Hippocampal formation (tissue), 2 donors: ENCODE measurements at places on chromosomes 5 and 9.

DNA sequence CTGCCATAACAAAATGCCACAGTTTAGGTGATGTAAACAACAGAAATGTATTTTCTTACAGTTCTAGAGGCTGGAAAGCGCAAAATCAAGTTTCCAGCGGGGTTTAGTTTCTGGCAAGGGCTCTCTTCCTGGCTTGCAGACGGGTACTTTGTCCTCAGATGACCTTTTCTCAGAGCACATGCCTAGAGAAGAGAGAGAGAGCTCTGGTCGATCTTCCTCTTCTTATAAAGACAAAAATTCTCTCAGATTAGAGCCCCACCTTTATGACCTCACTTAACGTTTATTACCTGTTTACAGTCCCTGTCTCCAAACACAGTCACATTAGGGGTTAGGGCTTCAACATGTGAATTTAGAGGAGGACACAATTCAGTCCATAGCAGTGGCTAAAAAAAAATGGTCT is 119.7 kb downstream of the CETN3 start:
- DNase-seq: no peak

- no peak for DNase-seq
These were observed 13.1 kb downstream of the MARCHF6 start for GRCh38 chr5:10366310-10367272.

DNA sequence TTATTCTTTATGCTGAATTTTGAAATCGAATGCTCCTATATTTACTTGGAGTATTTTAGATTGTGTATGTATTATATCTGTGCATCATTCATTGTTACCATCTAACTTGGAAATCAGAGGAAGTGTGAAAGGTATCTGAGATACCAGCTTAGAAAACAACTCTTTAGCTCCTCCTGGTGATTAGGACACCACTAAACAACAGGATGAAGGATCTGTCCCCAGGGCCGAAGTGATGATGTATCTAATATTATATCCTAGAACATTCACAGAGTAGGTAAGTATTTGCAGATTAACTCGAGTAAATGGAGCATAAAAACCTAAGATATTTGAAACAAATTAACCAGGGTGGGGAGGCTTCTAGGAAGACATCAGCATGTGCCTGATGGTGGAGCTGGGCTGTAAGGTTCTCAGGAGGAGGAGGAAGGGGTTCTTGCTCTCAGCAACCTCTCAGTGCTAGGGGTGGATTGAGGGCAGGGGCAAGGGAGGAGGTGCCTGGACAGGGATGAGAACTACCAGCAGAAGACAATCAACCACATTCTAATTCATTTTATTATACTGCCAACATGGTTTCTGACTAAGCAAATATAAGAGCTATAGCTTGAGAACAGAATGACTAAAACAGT is 2.6 kb upstream of the NFIL3 start:
- DNase-seq: no peak

DNA sequence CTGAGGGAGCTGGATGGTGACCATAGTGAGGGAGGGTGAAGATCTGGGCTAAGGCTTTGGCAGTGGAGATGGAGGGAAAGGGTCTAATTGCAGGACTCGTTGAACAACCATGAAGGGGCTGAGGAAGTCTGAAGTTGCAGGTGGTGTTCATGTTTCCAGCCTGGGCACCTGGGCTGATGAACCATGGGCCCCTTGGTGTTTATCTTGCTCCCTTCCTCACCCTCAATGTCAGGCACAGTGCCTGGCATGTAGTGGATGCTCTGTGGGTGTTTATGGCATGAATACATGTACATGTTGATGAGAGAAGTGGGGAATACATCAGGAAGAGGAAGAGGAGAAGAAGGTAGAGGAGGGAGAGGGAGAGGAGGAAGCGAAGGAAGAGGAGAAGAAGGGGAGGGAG is 31.3 kb upstream of the COL15A1 start:
- DNase-seq: no peak

GRCh38 chr5:130514984-130515690 is 610.9 kb downstream of the CHSY3 start:
- DNase-seq: no peak

DNA sequence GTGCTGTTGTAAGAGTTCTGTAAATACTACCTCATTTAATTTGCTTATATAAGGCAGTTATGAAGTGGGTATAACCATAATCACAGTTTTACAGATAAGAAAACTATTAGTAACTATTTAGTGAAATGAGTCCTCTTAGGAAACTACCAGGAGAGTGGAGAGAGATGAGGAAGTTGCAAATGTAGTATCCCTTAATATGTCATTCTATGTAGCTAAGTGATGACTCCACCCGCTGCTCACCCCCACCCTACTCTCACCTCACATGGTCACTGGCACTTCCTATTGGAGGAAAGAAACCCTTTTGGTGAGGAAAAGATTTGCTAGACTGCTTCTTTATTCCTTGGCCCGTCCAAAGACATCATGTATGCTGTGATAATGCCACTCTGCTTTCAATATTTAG is 241.8 kb upstream of the SLC24A2 start:
- DNase-seq: no peak

DNA sequence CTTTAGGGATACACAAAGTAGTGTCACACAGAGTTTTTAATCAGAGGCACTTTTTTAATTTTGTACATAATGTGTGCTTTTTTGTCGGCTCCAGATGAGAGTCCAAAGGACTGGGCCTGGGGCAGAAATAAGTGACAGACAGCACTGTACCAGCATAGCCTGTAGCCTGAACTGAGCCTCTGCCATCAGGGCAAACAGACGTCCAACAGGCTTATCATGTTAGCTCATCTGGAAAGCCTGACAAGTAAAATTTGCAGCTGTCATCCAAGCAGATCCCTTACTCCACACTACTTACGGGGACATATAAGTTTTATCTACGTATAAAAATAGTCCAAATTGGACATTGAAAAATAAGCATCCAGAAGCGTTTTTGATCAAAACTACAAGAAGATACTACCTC is 233.1 kb upstream of the GAS1 start:
- no peak for DNase-seq

DNA sequence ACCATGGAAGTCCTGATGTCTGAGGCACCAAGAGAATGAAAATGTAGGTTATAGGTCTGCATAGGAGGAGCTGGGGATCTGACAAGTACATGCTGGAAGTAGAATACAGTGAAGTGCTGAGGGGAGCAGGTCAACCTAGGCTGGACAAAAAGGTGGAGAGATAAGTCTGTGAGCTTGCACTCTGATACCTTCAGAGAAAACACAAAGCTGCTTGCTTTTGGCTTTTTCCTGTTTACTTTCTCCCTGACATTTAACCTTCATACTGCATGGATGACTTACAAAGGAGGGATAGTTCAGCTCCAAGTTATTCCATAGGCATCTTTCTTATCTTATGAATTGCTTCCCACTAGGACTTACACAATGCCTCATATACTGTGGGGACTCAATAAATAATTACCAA is 256.7 kb upstream of the NREP start:
- DNase-seq: no peak

DNA sequence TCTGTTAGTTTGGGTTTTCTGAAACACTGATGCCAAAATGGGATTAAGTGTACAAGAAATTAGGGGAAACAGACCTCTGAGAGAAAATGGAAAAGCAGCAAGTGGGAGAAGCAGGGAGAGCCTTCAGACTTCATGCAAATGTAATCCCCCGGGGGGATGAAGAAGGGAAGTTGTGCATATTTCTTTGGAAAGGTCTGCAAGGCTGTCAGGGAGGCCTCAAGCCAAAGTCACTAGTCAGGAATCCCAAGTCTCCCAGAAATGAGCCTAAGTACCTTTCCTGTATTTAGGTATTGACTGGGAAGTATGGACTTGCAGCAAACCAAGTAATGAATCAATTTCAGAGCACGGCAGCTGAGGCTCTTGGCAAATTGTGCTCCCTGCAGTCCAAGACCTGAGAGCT is 2.2 kb downstream of the FTMT start:
- no peak for DNase-seq

- DNase-seq: no peak
These were observed 11.1 kb downstream of the PWWP2A start for GRCh38 chr5:160108124-160108523.
